ENCODE measurements at places on chromosomes 3 and 15.

DNA sequence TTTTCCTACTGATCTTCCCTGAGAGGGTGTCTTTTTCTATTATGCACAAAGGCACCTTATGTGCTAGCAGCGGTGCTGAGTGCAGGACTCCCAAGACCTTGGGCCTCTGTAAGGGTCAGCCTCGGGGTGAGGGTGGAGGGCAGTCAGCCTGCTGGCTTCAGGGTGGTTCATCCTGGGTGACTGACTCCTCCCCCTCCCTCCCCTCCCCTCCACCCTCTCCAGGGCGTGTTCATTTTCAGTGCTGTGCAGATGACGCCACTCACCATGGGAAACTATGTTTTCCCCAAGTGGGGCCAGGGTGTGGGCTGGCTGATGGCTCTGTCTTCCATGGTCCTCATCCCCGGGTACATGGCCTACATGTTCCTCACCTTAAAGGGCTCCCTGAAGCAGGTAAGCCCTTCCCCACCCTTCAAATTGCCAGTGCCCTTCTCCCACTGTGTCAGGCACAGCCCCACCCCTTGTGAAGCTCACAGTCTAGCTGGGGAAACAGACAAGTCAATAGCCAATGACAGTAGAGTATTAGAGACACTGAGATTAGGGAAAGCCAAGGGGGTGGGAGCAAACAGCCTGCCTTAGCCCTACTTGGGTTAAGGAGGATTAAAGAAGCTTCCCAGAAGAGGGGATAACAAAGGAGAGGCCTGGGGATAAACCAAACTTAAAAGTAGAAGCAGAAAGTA is 41.9 kb downstream of the SLC6A1 start:
- DNase-seq: no peak

GRCh38 chr3:167854846-167855245 is 119.3 kb downstream of the SERPINI1 start:
- DNase-seq: no peak

- no peak for DNase-seq
Observed at GRCh38 chr3:115384381-115384780, 237.3 kb upstream of the ZBTB20 start.

- no peak for DNase-seq
Observed at GRCh38 chr3:186583831-186584230, 13.3 kb downstream of the DNAJB11 start.

DNA sequence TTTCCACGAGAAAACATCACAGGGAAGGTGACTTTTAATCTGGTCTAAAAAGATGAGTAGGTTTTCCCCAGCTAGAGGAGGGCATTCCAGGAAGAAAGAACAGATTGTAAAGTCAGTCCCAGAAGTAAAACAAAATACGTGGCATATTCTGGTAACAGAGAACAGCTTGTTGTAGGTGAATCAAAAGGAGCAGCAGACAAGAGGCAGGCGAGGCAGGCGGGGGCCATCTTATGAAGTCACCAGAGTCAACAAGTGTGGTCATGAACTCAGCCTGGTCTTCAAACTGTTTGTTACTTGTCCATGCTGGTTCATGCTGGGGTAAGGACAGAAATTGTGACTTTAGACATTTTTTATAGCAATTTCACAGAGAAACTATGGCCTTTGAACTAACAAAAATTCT is 4.0 kb upstream of the POPDC2 start:
- DNase-seq: no peak

GRCh38 chr15:53565721-53566120 is 193.7 kb downstream of the WDR72 start:
- no peak for DNase-seq

- no peak for DNase-seq
Observed at GRCh38 chr15:48413304-48413703, 82.1 kb downstream of the DUT start.

DNA sequence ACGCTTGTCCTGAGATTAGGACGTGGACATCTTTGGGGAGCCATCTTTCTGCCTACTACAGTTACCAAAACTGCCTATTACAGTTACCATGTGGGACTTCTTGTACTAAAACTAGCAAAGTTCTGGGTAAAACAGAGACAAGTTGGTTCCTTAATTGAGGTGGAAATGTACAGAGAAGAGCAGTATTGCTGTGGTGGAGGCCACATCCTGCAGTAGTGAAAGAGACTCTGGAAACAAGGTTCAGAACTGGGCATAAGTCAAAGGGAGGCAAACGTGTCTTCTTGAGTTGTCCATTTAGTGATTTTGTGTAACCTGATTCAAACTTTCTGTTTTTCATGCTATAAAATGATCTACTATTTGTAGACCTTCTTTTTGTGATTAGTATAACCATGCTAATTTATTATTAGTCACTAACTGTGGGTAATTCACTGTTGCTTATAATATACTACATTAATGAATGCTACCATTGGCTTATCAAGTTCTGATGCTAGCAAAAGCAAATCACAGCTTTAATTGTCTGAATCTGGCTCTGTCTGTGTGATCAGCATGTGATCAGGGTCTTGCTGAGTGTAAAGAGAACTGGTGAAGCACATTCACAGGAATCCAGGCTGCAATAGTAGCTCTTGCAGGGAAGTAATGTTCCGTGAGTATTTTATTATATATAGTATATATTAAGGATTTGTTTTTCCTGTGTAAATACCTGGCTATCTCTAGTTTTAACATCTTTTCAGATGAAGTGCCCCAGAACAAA is 207.9 kb upstream of the GAP43 start:
- DNase-seq: no peak

GRCh38 chr15:68537097-68537496 is 41.7 kb upstream of the CORO2B start:
- no peak for DNase-seq

GRCh38 chr3:128082546-128082945 is 30.3 kb downstream of the SEC61A1 start:
- DNase-seq: no peak

GRCh38 chr3:46535746-46536145 is 30.4 kb downstream of the LRRC2 start:
- no peak for DNase-seq

GRCh38 chr3:133972156-133972555 is 57.6 kb downstream of the SLCO2A1 start:
- DNase-seq: no peak

DNA sequence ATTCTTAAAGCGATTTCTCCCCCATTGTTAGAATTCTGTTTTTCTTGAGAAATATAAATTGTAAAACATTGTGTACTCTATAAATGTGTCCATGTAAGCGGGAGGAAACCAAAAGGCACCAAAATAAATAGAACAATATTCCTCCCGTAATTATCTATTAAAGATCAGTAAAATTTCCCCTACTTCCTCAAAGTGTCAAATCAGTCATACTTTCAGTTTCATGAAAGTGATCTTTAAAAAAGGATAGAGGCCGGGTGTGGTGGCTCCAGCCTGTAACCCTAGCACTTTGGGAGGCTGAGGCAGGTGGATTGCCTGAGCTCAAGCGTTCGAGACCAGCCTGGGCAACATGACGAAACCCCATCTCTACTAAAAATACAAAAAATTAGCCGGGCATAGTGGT is 278.9 kb downstream of the MECOM start:
- DNase-seq: no peak

GRCh38 chr3:14288833-14289451 is 110.3 kb downstream of the LSM3 start:
- no peak for DNase-seq

- no peak for DNase-seq
Observed at GRCh38 chr3:84125201-84125721, 833.5 kb upstream of the CADM2 start.

GRCh38 chr3:49671291-49672288 is 2.6 kb upstream of the APEH start:
- peak; percentile 63 for DNase-seq

GRCh38 chr3:13349823-13350222 is 70.3 kb downstream of the NUP210 start:
- DNase-seq: no peak

- no peak for DNase-seq
Observed at GRCh38 chr15:93716615-93717231, 514.6 kb upstream of the MCTP2 start.

DNA sequence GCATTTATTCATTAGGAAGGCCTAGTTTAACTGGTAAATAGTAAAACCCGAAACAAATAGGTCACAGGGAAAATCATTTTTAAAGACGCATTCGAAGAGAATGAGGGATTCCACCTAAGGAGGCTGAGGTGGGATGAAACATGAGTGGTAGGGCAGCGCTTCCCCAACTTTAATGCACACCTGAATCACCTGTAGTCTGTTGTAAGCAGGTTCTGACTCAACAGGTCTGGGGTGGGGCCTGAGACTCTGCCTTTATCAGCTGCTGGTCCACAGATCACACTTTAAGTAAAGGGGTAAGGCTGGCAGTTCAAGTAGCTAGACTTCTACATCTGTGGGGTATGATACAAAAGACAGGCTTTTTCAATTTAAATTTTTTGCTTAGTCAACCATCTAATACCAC is 223.5 kb upstream of the UBE2E2 start:
- DNase-seq: no peak

DNA sequence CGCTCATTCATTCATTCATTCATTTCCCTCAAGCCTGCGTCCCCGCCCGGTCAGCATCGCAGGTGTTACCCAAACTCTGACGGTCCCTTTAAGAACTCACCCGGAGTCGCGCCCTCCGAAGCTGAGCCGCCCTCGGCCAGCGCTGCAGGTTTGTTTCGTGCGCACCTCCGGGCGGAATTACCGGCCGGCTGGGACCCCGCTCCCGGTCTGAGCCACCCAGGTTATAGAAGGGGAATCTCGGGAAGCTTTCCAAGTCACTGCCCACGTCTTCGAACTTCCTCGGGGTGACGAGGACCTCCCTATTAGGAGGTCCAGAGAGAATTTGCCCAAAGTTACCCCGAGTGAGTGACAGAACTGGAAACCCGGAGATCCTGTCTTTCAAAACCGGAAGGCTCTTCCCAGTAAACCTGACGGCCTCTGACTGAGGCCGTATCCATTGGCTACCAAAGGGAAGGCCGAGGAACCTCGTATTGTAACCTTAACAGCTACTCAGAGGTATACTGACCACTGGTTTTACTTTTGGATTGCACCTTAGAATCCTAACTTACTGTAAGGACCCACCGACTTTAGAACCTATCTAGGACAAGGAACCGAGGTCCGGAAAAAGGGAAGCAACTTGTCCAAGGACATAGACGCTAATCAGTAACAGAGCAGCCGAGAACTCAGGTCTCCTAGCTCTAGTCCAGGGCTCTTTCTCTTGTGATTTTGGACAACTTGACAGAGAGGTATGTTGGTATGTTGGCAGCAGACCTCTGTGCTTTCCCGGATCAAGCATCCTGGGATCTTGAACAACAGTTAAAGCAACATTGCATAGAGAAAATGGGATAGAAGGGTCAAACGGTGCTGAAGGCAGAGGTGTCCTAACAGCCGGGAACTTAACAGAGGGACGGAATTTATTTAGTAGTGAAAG is 788 bp upstream of the DLG1 start:
- DNase-seq: peak; percentile 8

- no peak for DNase-seq
Observed at GRCh38 chr3:139307072-139307491, 36.7 kb upstream of the MRPS22 start.

DNA sequence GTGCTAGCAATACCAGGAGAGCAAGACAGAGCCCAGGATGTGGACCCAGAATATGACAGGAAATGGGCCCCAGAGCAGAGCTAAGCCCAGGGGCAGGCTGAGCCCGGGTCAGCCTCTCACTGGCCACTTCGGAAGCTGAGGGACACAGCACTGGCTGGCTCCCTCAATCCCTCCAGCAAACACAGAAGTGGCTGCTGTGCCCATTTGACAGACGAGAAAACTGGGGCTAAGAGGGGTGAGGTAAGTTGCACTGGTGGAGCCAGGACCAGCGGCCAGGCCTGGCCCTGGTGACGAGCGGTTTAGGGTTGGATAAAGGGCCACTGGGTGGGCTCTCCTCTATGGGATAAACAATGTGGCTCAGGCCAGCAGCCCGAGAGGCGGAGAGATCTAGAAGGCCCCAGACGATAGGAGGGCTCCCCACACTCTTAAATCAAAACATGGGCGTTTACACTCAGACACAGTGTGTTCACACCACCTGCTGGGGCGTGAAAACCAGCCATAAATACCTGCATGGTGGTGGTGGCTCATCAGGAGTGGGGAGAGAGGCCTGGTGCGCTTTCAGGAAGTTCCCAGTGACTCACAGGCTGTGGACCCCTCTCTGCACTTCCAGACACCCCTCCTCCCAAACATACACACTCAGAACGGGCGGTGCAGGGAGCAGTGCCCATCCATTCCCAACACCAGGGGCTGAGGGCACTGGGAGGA is 12.0 kb upstream of the LINGO1 start:
- no peak for DNase-seq

DNA sequence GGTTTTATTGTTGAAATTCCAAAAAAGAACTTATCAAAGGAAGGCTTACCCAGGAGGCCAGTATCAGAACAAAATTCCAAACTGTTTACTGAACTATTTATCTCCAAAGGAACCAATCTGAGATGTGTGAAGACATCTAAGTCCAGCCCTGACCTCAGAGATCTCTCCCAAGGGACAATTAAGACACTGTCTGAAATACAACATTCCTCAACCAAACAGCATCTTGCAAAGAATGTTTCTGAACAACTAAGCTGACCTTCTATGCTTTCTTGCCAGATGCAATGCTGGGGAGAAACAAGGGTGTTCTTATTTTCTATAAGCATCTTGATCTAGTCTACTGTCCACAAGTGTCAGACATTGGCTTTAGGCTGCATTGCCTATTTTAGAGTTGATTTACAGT is 13.6 kb downstream of the PDZRN3 start:
- no peak for DNase-seq

- DNase-seq: no peak
Observed at GRCh38 chr15:83250781-83251180, 33.7 kb downstream of the BNC1 start.

DNA sequence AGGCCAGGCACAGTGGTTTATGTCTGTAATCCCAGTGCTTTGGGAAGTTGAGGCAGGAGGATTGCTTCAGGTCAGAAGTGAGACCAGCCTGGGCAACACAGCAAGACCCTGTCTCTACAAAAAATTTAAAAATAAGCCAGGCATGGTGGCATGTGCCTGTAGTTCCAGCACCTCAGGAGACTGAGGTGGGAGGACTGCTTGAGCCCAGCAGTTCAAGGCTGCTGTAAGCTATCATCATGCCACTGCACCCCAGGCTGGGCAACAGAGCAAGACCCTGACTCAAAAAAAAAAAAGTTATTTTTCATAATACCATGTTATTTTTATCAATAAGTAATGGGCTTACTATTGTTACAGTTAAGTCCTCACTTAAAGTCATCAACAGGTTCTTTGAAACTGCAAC is 59.7 kb downstream of the SETD2 start:
- DNase-seq: no peak

GRCh38 chr3:162183440-162183839 is 686.8 kb downstream of the OTOL1 start:
- no peak for DNase-seq

DNA sequence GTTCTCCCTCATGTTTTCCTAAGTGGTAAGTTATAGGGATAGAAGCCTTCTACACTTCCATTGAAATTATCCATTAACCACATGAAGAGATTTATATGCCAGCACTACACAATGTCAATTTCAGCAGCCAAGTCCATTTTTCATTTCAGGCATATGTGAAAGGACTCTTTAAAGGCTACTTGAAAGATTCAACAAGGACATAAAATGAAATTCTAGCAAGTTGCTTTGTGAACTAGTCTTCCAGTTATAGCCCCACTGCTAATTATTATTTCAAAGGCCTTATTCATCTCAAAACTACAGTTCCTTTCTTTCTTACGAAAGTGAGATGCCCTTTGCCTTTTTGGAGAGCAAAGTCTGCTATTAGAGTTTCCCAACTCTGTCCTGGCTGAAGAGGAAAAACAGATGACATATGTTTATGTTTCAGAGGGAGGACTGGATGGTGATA is 66.0 kb upstream of the SLC2A2 start:
- no peak for DNase-seq

Data from stimulated activated CD8-positive, alpha-beta memory T cell treated with anti-CD3 and anti-CD28 coated beads, Interleukin-4, amount 100 ng/mL, for 24 hours (primary cell).